Activated gamma-delta T cell treated with anti-CD3 and anti-CD28 coated beads, Interleukin-2, amount 50 U/mL, for 16 hours (primary cell): ENCODE measurements at places on chromosomes 16 and 17.

DNA sequence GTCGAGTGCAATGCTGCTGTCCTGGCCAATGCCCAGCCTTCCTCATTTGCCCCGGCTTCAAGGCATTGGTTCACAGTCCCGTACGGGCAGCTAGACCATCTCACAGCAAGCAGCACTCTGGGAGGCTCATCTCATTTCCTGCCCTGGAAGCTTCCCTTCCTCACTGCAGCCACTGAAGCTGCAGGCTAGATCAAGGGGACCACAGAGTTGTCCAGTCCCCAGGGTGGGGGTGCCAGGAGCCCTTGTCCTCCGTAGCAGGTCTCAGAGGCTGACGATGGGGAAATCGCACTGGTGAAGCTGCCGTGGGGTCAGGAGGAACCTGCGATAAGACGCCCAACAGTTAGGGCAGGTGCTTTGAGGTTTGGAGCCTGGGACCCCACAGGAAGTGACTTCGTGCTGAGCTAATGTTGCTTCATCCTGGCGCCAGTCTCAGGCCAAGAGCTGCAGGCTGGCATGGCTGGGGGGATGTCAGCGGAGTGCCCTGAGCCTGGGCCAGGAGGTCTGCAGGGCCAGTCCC, at the start of gene SPNS3:
SPNS3 (plus strand) TSS at position 426 of the 517 bp plus-strand sequence; CDS start at position 454, 28 bp downstream.
- peak; percentile 45 for DNase-seq

DNA sequence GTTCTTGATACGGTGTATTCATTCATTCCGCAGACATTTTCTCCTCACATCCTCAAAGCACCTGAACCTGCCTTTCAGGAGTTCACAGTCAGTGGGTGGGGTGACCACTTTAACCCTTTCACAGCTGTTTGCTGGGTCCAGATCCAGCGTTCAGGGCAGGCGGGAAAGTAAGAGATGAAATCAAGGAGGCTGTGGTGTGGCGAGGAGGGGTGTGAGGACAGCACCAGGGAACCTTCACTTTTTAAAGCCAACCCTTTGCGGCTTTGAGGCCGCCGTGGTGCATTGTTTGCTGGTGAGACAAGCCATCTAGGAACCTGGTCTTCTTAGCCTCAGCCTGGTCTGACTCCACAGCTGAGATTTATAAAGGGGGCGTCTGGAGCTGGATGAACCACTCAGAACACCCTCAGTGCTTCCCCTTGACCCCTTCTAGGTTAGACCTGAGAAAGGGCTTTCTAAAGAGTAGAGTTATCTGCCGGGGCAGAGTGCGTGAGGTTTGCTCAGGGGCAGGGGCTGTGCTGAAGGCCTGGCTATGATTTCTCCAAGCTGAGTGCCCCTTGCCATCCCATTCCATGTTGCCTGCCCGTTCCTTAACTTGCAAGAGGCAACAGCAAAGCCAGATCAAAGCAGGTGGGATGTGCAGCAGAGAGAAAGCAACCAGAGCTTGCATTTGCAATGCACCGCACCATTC, 933 bp downstream of the CCR7 start:
- no peak for DNase-seq

DNA sequence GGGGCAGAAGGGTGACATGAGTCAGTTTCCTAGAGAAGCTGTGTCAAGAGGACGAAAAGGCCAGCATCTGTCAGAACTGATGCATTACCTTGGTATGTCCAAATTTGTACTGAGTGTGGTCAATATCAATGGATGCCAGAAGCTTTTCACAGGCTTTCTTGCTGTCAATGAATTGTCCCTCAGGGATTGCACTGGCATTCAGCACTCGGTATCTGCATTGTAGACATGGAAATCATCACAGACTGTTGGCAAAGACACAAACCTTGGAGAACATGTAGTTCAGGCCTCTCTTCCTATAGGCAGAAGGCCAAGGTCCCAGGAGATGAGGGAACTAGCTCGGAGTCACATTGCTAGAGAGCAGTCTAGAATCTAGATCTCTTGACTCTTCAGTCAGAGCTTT, 16.6 kb downstream of the MYH3 start:
- DNase-seq = no peak

GRCh38 chr17:81489012-81489997, 23.3 kb downstream of the ACTG1 start:
- DNase-seq = no peak

DNA sequence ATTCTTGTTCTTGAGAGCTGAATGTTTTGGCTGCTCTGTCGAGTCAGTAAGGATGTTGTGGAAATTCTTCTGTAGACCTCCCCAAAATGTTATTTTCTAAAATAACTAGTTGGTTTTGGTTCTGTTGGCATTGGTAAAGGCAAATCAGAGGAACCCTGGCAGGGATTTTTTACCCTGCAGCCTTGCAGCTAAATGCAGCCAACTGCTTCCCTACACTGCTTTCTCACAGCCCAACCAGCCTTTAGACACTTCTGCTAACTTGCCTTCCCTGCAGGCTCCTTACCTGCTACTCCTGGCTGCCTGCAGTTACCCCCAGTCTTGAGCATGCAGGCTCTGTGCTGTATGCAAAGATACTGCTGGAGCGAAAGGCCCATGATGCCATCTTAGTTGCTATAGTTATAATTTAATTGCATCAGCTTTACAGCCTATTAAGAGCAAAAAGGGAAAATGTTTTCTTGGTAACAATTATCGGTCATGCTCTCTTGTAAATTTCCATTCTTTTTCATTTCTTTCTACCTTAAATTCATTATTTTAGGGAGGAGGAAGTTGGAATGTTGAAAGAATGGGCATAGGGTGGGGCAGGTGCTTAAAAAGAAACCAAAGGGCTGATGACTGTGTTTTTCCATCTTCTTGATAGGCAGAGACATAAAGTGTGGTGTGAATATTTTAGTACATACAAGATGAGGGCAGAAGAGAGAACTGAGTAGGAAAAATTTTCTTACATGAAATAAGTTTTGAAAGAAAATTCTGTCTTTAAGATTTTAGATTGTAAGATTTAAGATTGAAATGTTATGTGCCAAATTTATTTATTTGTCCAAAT, 20.0 kb downstream of the NUP93 start:
- DNase-seq = no peak

- DNase-seq = no peak
Measured at GRCh38 chr17:1039511-1040215, 42.7 kb downstream of the TIMM22 start.

- DNase-seq = no peak
Measured at GRCh38 chr16:28900601-28901000, 22.3 kb downstream of the ATP2A1 start.

- DNase-seq = peak; percentile 22
Measured at GRCh38 chr16:69112285-69113129, 7.1 kb downstream of the HAS3 start.

GRCh38 chr17:80168371-80168770, 1.5 kb upstream of the CARD14 start:
- DNase-seq = no peak

DNA sequence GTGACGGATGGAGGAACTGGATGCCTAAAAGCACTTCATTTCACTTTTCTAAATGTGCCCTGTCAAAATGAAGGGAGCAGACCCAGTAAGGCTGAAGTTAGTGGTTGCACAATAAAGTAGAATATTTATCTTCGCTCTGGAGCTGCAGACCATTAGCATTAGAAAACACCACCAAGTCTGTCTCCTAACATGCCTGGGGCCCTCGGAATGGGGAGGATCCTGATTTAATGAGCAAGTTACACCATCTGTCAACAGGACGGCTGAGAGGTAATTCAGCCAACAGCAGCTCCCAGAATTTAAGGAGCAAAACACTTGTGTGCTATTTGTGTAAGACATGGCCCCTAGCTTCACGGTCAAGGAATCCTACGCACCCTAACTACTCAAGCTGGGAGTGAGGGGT, 22.3 kb downstream of the CA10 start:
- no peak for DNase-seq

DNA sequence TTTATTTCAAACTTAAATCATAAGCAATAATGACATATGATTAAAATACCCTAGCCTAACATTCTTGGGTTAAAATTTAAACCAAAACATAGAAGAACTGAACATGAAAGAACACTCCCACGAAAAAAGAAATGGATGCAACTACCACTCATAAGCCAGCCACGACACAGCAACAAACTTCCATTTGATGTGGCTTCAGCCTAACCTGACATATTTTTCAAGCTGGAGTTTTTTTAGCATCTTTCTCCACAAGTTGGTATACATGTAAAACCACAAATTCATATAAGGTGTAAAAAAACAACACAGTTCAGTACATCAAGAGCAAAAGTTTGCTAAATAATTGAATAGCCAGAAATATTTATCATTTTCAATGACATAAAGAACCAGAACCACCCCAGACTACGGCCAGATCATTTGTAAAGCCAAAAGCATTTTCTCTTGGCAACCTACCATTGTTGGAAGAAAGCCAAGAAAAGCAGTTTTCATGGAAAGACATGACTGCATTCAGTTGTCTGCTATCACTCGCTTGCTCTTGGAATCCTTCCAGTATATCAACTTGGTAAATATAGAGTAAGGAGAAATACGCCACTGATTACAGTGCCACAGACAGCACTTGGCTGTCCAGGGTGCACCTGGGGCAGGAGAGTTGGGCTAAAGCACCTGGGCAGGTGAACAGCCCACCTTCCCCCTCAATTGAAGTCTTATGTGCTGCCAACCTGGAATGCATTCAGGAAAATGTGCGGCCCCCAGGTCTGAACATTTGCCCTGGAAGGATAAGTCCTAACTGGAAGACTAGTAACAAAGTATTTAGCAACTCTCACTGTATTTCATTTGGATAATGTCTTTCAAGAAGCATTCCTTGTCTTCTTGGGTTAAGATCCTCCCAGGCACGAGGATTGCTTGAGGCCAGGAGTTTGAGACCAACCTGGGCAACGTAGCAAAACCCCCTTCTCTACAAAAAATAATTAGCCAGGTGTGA, 60.5 kb downstream of the CREBBP start:
- no peak for DNase-seq

DNA sequence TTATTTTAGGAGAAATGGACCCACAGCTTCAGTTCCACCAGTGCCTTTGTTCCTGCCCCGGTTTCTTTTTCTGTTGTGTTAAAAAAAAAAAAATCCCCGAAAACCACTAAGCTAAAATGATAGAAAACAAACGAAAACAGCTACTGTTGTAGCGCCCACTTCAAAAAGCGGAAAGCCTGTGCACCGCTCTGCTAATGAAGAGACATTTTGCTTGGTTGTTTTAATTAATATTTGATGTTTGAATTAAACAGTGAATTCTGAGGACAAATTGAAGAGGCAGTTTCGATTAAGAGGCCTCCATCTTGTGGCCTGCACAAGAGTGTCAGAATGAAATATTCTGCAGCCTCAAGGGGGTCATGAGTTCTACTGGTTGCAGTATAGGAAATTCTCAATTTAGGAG, 186.7 kb downstream of the RPTOR start:
- DNase-seq = no peak

GRCh38 chr16:77491091-77491490, 56.3 kb upstream of the ADAMTS18 start:
- no peak for DNase-seq
